8988T (cell line): ENCODE measurements at places on chromosomes 12 and 14.
A peak's percentile ranks its signal among the peaks of the same experiment; 100 is the strongest.

DNA sequence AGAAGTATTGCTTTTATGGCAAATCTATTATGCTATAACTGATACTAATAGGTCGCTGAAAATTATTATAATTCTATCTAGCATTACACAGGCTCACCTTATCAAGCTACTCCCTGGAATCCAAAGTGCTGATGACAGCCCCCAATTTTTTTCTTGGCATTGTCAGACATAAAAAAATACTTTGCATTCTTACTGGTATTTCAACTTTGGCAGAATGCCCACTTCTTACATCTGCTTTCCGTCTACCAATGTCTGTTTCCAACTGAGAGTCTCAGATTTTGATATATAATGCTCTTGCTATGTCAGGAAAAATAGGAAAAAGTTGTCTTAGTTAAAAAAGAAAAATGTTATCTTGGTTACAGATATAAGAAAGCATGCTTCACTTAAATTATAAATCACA, 615.4 kb downstream of the C12orf50 start:
- no peak for DNase-seq

GRCh38 chr14:77980475-77981321, 180.8 kb downstream of the ADCK1 start:
- no peak for DNase-seq

DNA sequence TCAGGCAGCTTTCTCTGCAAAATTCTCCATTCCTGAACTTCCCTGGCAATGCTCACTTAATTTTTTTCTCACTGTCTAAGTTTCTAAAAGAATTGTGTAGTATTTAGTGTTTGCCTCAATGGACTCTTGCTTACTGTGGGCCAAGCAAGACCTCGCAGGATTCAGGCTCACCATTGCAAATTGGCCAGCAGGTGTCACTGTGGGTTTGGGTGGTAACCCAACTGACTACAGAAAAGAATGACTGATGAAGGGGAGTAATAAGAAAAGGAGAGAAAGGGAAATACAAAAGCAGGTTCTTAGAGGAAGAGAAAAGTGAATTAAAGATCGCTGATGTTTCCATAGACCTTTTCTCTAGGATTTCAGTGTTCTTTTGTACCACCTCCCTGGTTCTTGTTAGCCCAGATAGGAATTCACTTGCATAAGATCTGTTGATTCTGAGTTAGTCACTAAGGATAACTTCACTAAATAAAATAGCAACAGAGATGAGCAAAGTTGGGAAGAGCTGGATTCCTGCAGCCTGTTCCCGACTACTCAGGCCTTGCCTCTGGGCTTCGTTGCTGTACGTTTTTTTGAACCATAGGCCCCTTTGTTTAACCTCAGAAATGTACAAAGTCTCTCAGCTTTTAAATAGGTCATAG, 386.5 kb upstream of the DDHD1 start:
- DNase-seq, result peak; percentile 6

DNA sequence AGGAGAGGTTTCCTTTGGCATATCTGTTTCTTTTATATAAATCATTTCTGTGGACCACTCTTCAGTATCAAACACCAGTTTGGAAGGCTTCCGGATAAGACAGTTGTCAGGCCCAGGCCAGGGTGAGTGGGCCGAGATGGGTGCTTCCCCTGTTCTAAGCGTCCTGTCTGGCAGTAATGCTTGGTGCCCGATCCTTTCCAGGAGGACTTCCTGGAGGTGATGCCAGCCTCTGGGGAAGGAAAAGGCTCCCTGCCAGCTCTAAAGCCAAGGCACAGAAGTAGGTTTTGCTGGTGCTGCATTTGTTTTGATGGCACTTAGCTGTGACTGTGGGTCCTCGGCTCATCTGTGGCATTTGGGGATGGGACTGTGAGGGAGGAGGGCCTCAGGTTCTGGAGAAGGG, 124.4 kb upstream of the RTL1 start:
- DNase-seq, result no peak

DNA sequence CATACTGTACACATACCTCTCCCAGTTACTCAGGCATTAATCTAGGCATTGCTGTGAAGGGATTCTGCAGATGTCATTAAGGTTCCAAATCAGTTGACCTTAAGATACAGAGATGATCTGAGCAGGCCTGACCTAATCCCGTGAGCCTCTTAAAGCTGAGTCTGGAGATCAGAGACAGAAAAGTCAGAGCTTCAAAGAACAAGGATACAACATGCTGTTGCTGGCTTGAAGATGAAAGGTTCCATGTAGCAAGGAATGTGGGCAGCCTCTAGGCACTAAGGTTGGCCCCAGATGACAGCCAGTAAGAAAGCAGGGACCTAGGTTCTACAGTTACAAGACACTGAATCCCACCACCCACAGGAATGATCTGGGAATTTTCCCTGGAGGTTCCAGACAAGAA, 81.1 kb downstream of the MAP1LC3B2 start:
- no peak for DNase-seq

- no peak for DNase-seq
These were observed 222.2 kb downstream of the ERC1 start for GRCh38 chr12:1213205-1213604.

GRCh38 chr12:75635606-75636444, 124.4 kb upstream of the KRR1 start:
- DNase-seq, result no peak

DNA sequence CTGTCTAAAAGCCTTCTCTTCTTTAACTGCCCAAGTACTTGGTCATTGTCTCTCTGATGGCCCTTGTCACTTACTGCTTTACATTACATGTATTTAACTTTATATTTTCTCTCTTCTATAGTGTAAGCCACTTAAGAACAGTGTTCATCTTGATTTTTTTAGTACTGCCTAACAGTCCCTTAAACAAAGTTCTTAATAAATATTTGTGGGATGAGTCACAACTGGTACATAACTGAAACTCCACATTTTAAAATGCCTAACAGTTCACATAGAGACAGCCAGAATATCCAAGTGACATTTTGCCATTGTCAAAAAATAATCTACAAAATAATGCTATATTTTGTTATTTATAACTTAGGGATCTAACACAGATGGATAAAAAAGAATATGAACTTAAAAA, 146.6 kb downstream of the STXBP6 start:
- DNase-seq, result no peak

DNA sequence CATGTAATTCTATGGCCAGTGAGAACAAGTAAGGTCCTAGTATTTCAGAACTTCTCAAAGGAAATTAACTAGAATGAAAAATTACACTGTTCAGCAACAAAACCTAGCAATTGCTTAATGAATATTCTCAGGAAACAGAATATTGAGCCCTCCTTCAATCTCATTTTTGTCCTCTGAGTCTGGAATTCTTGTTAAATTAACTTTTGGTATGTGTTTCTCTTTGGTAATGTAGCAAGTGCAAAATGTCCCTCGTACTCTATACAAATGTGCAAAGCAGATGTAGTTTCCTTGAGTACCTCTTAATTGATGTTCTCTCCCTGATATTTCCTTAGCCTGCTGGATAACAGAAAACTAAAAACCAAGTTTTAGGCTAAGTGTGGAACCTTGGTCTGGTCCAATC, 190.8 kb upstream of the CNOT2 start:
- DNase-seq, result no peak

DNA sequence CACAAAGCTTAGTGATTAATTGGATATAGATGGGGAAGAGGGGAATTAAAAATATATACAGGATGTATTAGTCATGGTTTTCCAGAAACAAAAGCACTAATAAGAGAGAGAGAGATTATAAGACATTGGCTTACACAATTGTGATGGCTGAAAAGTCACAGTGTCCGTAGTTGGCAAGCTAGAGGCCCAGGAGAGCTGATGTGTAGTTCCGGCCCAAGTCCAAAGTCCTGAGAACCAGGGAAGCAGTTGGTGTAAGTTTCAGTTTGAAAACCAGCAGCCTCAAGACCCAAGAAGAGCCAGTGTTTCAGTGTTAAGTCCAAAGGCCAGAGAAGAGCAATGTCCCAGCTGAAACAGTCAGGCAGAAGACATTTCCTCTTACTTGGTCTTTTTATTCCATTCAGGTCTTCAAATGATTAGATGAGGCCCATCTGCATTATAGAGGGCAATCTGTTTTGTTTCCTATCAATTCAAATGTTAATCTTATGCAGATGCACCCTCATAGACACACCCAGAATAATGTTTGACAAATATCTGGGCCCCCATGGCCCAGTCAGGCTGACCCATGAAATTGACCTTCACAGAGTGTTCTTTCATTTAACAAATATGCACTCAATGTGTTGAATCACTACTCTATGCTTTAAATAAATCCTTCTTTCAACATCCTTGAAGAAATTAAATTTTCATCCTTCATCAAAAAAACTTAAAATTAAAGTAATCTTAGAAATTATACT, 67.2 kb upstream of the DIO2 start:
- no peak for DNase-seq

DNA sequence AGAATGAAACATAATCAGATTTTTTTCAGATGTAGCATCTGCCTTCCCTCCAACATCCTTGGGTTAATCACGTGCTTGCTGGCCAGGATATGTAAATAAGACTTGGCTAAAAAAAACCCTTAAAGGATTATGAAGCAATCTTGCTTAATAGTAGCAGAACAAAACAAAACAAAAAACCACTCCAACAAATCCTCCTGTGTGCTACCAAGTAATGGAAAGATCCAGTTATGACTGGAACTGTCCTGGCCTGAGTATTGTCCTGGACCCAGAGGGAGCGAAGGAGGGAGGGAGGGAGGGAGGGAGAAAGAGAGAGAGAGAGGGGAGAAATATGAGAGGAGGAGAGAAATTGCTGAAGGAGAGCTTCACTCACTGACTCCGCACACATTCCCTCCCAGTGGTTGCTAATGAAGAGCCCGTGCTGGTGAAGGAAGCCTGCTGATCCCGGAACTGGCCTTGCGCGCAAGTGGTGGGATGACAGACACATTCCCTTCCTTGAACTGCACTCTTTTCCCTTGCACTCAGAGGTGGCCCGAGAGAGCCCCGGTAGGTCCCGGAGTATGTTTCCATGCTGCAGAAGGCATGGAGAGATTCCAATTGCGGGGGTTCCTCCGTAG, 57.2 kb downstream of the HMGA2 start:
- no peak for DNase-seq

DNA sequence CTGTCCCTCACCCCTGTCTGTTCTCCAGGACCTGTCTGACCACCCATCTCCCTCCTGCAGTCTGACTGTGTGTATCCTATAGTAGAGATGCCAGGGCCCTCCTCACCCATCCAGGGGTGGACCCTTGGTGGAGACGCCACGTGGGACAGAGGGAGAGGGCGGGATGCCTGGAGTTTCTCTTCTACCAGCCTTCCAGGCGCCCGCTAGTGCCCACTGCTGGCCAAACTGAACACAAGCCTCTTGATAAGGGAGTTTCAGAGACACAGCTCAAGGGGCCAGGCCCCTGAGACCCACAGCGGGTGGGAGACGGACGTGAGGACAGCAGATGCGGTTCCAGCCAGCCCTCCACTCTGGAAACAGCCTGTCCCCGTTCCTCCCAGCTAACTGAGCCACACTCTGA, 147.3 kb downstream of the RBM19 start:
- DNase-seq, result peak; percentile 68

DNA sequence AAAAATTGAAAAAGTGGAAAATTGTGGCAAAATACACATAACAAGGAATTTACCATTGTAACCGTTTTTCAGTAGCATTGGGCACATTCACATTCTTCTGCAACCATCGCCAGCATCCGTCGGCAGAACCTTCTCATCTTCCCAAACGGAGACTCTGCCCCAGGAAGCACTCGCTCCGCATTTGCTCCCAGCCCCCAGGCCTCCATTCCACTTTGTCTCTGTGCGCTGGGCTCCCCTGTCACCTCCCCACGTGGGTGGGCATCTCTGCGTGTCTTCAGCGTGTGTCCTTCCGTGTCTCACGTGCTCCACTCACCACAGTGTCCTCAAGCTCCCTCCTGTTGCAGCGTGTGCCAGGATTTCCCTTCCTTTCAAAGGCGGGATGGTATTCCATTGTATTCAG, 9.9 kb downstream of the GPR132 start:
- no peak for DNase-seq

DNA sequence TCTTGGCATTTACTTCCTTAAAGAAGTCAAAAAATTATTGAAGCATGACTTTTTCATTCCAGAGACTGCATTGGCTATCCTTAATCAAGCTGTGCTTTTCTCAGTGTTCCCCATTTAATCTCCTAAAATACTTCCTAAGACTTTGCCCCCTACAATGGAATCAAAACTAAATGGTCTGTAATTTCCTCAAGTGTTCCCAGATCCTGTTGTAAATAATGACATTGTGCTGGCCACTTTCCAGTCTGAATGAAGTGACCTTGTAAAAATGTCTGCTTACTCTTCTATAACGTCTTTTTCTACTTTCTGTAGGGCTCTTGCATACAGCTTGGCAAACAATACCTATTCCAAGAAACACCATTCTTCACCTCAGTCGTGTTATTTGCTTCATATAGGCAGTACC, 45.3 kb upstream of the MBIP start:
- no peak for DNase-seq
